ENCODE measurements at places on chromosomes 13 and 19. TPM values are rescaled to one million over a fixed set of nuclear protein-coding genes. Genes with fewer than 3 reads are reported as not detected.

Gene EBPL
- total RNA-seq: 7.2 TPM

Gene PTGIR
- total RNA-seq: 2.3 TPM

Gene KATNAL1
- 52.5 TPM for total RNA-seq

Gene PCDH20
- 0.31 TPM for total RNA-seq

Gene DIRAS1
- total RNA-seq: 167 TPM

Gene MISP
- not detected for total RNA-seq

Gene FPR3
- total RNA-seq: 16.5 TPM

All from heart right ventricle (tissue), 16 donors.